Hematopoietic multipotent progenitor cell treated with erythropoietin and hydrocortisone succinate and interleukin-3 and kit ligand, for 4 days (in vitro differentiated cells): ENCODE measurements at places on chromosomes 1 and 21.

DNA sequence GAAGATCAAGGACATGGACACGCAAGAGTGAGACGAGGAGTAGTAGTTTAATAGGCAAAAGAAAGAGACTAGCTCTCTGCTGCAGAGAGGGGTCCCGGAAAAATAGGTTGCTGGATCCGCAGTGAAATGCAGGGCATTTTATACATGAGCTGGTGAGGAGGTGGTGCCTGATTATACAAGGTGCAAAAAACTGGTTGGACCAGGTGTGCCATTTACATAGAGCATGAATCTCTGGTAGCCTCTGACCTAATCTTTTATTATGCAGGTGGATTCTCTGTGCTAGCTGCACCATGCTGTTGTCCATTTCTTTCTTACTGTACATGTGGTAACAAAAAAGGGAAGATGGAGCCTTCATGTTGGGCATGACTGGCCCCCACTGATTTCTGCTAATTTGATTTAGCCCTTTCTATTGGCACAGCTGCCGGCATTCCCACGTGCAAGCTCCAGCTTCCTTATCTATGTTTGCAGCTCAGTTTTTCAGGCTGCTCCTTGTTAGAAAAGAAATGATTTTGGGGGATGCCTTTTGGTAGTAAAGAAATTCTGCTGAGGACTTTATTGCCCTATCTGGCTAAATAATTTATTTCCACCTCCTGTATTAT lies 548.1 kb downstream of the BRINP3 start:
- DNase-seq: no peak

DNA sequence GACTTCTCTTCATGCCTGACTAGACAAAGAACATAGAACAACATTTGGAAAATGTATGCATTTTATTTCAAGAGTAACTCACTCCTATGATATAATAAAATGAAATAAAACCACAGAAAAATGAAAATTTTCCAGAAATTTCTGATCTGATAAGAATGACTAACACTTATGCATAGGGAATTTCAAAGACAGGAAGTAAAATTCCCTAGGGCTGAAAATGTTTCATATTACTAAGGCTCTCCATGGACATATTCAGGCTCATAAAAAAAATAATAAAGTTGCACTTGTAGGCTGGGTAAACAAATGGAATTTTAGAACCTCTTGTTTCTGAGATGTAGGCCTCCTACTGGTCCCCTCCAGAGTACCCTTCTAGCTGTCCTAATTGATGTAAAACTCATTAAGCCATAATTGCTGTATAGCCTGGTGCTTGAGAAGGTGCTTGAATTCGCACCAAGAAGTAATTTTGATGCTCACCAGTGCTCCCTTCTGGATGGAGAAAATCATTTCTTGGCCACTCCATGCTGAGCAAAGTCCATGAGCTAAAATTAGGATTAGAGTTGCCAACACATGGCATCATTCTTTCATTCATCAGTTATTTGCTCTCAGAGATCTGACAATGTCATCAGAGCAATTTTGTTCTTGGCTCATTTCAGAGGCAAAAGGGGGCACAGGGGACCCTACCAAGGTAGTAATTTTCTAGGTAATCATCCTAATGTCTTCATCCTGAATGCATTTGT lies 641.0 kb upstream of the CAMK1G start:
- DNase-seq: no peak

GRCh38 chr1:14323568-14324247 lies 274.8 kb upstream of the KAZN start:
- DNase-seq: no peak

GRCh38 chr1:28208818-28209441 lies 23.9 kb downstream of the DNAJC8 start:
- DNase-seq: peak; percentile 88

DNA sequence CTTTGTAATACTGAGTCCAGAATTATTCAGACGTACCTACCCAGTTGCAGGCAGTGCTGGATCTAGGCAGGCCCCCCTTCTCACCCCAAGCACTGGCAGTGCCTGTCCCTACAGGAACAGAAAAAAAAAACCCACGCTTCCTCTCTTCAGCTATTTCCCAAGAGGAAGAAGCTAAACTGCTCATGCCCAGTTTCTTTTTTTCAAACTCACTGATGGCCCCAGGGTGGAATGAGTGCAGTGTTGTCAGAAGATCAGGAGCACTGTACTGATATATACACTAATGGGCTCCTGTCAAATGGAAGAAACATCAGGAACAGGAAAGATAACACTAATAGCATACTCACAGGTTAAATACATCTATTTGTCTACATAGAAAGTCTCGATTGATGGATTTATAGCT lies 28.2 kb upstream of the DOCK7 start:
- DNase-seq: no peak

GRCh38 chr1:201681375-201681774 lies 142.4 kb downstream of the NAV1 start:
- DNase-seq: no peak

- peak; percentile 41 for DNase-seq
Observed at GRCh38 chr1:3530086-3530925, 75.8 kb downstream of the ARHGEF16 start.

DNA sequence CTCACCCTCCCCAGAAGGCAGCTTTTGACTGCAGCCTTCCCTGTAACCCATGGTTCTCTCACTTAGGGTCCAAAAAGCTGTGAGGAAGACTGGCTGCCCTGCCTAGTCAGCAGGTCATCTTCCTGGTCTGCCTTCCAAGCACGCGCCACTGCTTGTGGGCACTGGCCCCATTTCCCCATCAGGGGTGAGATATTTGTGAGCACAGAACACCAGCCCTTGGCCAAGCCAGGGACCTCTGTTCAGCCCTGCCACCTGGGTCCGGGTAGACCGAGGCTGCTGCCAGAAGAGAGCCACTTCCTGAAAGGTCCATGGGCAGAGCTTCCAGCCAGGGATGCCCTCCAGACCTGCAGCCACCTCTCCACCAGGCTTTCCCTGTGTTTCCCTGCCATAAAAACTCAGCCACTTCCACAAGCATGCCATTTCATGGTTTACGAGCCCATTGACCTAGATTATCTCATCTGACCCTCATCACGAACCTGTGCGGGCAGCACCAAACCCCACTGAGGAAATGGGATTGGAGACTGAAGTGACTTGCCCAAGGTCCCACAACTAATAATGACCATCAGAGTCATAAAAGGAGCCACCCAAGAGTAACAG lies 40.5 kb downstream of the GLIS1 start:
- DNase-seq: no peak

GRCh38 chr1:200642481-200642880 lies 21.9 kb upstream of the KIF14 start:
- peak; percentile 52 for DNase-seq

- no peak for DNase-seq
Observed at GRCh38 chr1:67632811-67633655, 52.0 kb upstream of the GADD45A start.

- no peak for DNase-seq
Observed at GRCh38 chr1:43781574-43781973, 74.2 kb downstream of the ST3GAL3 start.

- DNase-seq: no peak
Observed at GRCh38 chr1:174165471-174166137, 6.3 kb downstream of the RABGAP1L start.

GRCh38 chr1:202179828-202180750 lies 13.5 kb upstream of the LGR6 start:
- DNase-seq: no peak

DNA sequence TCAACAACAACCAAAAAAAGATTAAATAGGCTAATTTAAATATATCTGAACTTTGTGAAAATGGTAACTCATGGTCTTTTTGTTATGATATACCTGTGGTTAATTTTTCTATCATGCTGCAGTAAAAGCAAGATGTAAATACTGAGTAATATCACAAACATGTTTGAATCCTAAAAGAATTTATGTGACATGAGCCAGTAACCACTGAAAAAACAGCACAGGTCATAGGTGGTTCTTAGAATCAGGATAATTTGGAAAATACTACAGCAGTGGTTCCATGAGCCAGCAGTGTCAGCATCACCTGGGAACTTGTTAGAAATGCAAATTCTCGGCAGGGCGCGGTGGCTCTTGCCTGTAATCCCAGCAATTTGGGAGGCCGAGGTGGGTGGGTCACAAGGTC lies 4.1 kb downstream of the ATP5IF1 start:
- no peak for DNase-seq

- DNase-seq: peak; percentile 76
Observed at GRCh38 chr1:205680073-205680851, at the start of gene SLC45A3. Gene SLC45A3, minus strand, starts transcription at chr1:205680509. Its CDS starts 15,853 bp downstream, at chr1:205664656.

- DNase-seq: peak; percentile 39
Observed at GRCh38 chr1:82710091-82710490, 909.4 kb downstream of the ADGRL2 start.

DNA sequence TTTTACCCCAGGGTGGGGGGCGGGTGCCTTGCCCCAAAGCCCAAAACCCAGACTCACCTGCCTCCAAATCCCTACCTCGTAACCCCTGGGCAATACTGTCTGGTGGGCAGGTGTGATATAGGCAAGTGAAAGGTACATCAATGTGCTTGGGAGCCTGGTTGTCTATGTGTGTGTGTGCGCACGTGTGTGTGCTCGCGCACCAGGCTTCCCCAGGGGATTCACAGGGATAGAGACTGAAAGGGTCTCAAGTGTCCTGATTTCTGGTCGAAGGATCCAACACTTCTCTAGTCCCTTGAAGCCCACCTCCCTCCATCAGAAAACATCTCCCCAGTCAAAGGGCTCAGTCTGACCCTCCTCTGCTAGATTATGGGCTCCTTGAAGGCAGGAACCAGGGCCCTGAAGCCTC lies 28.9 kb upstream of the EPB41 start:
- no peak for DNase-seq

DNA sequence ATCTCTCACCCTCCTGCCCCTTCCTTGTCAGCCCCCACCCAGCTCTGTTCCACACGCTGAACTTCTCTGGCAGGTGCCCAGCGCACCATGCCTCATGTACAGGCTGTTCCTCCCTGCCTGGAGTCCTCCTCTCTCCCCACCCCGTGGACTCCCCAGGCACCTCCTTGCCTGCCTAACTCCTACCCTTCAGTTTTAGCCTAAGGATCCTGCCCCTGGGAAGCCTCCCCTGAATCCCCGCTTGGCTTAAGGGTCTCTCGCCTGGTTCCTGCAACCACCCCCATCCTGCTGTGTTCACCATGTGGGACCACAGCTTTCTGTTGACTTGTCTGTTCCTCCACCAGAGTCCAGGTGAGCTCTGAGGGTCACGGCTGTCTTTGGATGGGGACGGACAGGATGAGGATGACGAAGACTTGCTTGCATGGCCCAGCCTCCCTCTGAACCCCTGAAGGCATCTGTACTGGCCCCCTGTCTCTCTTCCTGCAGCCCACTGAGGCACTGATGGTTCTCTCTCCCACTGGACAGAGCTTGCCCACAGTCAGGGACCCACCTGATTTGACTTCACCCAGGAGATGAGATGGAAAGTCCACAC lies 153.2 kb upstream of the C1orf174 start:
- DNase-seq: no peak

GRCh38 chr1:63799820-63800219 lies 26.0 kb downstream of the ROR1 start:
- no peak for DNase-seq

GRCh38 chr1:248596615-248597014 lies 885 bp downstream of the OR2T10 start:
- DNase-seq: peak; percentile 7

DNA sequence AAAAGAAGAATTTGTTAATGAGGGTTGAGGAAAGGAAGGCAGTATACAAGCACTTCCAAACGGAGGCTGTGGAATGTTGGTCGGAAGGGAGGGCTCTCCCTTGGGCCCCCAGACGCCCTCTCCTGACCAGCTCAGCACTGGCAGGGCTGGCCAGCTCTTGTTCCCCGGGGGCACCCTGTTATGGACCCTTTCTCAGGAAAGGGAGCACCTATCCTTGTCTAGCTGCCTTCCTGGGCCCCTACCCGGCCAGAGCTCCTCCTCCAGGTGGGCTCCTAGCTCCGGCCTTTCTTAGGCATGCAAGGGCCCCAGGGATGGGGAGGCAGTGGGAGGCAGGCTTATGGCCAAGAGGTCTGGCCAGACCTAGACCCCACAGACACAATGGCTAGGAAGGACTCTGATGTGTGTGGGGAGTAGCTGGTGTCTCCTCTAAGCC lies 926 bp downstream of the BLACAT1 start:
- no peak for DNase-seq

GRCh38 chr1:54980528-54981241 lies at the start of gene TMEM61:
Gene TMEM61, plus strand, starts transcription at chr1:54980628. Its CDS starts 438 bp downstream, at chr1:54981066.
- DNase-seq: no peak
